Endothelial cell of umbilical vein (primary cell): ENCODE measurements at places on chromosomes 3 and 15. TPM values are rescaled to one million over a fixed set of nuclear protein-coding genes. Genes with fewer than 3 reads are reported as not detected.

DNA sequence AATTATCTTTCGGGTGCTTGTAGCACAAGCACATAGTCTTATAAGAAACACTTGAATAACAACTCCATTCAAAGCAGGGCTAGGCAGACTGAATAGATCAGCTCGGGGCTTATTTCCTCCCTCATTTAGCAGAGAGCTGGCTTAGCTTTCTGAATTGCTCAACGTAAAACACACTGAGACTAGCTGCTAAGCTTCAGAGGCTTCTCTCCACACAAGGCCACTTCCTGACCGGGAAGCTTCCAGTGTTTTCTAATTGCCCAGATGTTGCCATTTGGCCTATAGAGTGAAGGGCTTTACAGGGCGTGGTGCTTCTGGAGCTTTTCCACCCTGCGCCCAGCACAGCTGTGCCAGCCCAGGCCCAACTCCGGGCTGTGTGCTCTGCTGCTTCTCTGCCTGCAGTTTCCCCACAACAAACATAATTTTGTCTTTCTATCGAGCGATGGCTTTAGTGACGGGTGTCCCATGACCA is 16.6 kb downstream of the FAM240A start:
- DNase-seq = no peak

- DNase-seq = no peak
Observed at GRCh38 chr15:33136353-33136752, 58.2 kb downstream of the FMN1 start.

Gene GOLGA8T
- 0.04 TPM in 1 of 2 replicates, not detected in the other for polyA plus RNA-seq

DNA sequence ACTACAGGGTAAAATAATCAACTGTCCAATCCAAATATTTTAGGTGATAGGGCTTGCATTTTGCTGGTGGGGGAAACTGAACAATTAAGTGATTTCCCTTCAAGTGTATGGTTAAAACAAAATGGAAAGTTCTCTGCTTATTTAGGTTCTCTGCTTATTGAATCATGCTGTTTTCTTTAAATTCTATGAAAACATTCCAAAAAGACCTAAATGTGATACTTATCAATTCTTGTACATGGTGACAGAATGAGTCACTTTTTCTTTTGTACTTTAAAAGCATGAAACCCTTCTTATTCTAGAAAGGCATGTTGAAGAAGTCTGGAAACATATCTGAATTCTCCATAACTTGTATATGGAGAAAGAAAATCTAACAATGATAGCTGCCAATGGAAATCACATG is 192.6 kb downstream of the FMN1 start:
- peak; percentile 27 for DNase-seq

Gene MEF2A
- polyA plus RNA-seq = 38.0 and 43.3 TPM in 2 replicates

GRCh38 chr3:175932586-175932985 is 1073.5 kb downstream of the NAALADL2 start:
- no peak for DNase-seq

- no peak for DNase-seq
Observed at GRCh38 chr15:65332391-65333147, 28.1 kb downstream of the RNU5B-1 start.

Gene TRPM1
- 0.19 and 0.54 TPM in 2 replicates for polyA plus RNA-seq

GRCh38 chr3:137103739-137104138 is 146.0 kb downstream of the IL20RB start:
- DNase-seq = no peak

Gene SLC22A13
- 0.11 and 0.13 TPM in 2 replicates for polyA plus RNA-seq

DNA sequence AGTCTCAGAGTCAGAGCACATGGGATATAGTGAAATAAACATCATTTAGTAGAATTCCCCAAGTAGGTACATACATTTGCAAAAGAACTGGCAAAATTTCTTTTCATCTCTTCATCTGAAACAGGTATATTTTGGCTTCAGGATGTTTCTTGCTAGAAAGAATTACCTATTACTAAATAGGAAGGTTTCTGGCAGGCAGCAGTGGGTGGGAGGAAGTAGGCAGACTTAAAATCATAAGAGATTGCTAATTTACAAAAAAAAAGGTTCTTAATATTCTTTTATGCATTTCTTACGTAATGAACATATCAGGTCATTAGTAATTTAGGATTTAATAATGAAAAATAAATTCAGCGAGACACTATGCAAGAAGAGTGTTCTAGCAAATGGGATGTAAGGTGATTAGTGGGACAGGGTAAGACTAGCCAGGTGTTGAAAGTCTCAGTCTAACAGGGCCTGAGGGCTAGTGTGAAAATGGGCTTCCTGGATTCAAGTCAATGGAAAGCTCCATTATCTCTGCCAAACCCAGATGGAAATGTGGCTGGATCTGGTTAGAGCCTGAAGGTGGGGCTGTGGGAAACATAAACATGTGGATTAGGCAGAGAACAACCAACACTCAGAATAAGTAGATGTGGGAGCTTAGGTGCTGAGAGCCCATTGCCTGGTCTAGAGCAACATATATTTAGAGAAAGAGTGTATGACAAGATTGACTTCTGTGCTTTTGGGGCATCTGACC is 127.4 kb upstream of the FEZF2 start:
- DNase-seq = no peak

DNA sequence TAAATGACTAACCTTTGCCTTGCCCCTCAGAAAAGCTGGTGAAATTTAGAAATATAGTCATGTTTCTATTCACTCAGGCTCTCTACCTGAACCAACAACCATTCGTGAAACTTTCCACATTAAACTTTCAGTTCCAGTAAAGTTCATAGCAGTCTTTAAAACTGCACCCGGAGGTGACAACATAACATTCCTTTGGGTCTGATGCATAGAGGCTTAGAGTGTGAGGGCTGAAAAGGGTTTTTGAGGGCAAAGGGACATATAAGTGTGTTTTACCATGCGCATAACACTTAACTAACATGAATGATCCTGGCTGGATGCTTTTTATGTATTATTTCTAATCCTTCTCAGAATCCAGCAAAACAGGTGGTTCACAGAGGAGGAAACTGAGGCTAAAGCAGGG is 471.7 kb upstream of the MCTP2 start:
- DNase-seq = no peak

GRCh38 chr3:27900316-27900715 is 178.2 kb upstream of the EOMES start:
- DNase-seq = no peak
